ENCODE measurements at places on chromosomes 7 and 10. TPM values are rescaled to one million over a fixed set of nuclear protein-coding genes. Genes with fewer than 3 reads are reported as not detected.
A peak's percentile ranks its signal among the peaks of the same experiment; 100 is the strongest.

DNA sequence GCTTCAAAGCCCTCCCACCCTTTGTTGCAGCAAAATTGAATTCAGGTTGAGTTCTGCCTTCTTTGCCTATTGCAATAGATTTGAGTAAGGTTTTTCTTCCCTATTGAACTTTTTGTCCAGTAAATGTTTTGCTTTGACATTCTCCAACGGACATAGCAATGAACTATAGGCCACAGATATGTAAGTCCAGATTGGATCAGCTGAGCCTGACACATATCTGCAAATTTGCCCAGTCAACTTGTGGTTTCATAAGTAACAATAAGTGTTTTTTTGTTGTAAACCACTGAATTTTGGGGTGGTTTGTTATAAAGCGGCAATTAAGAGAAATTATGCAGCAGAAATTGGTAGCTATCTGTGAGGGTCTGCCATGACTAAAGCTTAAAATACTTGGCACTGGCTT is 332.1 kb upstream of the SORCS1 start:
- no peaks in the 10 kb centered on the region for H3K27me3 ChIP-seq
- no peak overlapping the region for H3K4me3 ChIP-seq
- no peaks in the 10 kb centered on the region for H3K36me3 ChIP-seq
- DNase-seq, result no peak

GRCh38 chr10:5831446-5831782 is 18.2 kb upstream of the GDI2 start:
- DNase-seq, result no peak
- no peak overlapping the region for H3K27ac ChIP-seq
- H3K4me3 ChIP-seq, result no peak overlapping the region
- H3K4me1 ChIP-seq, result no peaks in the 10 kb centered on the region
- no peaks in the 10 kb centered on the region for H3K36me3 ChIP-seq

DNA sequence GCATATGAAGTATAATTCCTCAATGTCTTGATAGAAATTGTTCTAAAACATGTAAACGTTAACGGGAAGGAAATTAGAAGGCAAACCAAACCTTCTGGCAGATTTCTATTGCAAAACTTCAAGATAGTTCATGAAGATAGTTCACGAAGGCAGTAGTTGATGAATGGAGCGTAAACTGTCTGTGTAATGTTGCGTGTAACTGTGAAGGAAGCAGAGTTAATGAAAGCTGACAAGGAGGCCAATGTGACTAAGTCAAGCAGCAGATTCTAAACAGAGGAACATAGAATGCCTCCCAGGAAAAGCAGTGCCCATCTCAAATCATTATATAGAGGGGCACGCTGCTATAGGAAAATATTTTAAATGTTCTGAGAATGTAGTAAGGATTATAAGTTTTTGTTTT is 659.7 kb upstream of the IGFBP3 start:
- no peak for DNase-seq
- no peak overlapping the region for H3K27ac ChIP-seq
- H3K4me1 ChIP-seq, result no peaks in the 10 kb centered on the region
- H3K27me3 ChIP-seq, result no peaks in the 10 kb centered on the region
- no peak overlapping the region for H3K4me3 ChIP-seq
- H3K36me3 ChIP-seq, result no peaks in the 10 kb centered on the region

DNA sequence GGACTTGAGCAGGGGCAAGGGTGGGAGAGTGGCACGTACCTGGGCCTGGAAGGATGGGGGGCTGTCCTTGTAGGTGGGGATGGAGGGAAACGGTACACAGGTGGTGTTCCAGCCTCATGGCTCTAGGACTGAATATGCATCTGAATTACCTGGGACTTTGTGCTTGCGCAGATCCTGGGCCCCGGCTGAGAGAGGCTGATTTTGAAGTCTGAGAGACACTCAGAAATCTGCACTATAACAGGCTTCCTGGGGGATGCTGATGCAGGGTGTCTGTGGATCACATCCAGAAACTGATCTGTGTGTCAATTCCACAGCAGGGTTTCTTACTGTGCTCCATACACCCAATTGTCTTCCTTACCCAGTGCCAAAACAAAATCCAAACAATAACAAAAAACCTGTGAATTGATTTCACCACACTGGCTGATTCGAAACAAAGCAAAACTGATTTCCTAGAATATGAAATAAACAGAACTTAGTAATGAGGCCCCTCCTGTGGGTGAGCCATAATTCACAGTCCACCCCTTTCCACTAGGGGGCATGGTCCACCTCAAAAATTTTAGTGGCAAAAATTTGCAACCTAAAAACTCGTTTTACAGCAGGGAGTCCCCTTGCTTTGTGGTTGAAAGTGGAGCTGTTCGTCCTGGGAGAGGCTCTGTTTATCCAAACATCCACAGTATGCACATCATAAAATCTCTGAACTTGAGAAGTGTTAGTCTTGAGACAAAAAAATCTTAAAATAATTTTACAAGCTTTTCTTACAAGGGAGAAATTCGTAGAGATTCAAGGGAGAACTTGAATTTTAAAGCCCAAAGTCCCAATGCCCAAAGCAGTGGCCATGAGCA is 32.0 kb upstream of the PLEKHA1 start:
- H3K4me1 ChIP-seq, result no peaks in the 10 kb centered on the region
- H3K27ac ChIP-seq, result no peak overlapping the region
- H3K4me3 ChIP-seq, result no peak overlapping the region
- no peaks in the 10 kb centered on the region for H3K27me3 ChIP-seq

DNA sequence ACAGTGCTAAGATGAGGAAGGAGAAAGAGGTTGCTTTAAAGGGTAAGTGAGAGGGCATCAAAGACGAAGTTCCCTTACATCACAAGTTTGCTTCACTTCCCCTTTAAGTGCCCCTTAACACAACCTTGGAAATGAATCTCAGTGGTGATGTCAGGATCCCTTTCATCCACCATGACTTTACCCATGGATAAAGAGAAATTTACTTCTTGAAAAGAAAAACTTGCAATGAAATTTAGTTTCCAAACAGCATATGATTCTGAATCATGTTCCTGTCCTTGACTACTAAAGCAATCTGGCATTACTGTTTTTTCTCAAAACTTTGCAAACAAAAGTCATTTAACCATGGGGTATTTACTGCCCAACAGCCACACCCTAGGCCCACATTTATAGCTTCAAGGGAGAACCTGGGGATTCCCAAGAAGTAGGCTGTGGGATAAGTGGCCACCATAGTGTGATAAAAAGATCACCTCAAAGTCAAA is 135.9 kb downstream of the ITGB8 start:
- H3K27me3 ChIP-seq, result no peaks in the 10 kb centered on the region
- no peak overlapping the region for H3K27ac ChIP-seq
- no peak for DNase-seq
- H3K36me3 ChIP-seq, result no peaks in the 10 kb centered on the region

GRCh38 chr10:5629303-5630111 is 36.9 kb downstream of the ASB13 start:
- peak overlapping the region; percentile 31 for H3K4me3 ChIP-seq
- H3K36me3 ChIP-seq, result no peaks in the 10 kb centered on the region
- no peak for DNase-seq

GRCh38 chr7:90212149-90212495 is 582 bp downstream of the STEAP2 start:
- no peak for DNase-seq
- H3K27me3 ChIP-seq, result no peaks in the 10 kb centered on the region

- DNase-seq, result no peak
- no peak overlapping the region for H3K4me3 ChIP-seq
- H3K4me1 ChIP-seq, result no peaks in the 10 kb centered on the region
- no peaks in the 10 kb centered on the region for H3K27me3 ChIP-seq
- no peak overlapping the region for H3K27ac ChIP-seq
Measured at GRCh38 chr7:117158941-117159697, 163.7 kb downstream of the WNT2 start.

- H3K27me3 ChIP-seq, result no peaks in the 10 kb centered on the region
- H3K4me3 ChIP-seq, result no peak overlapping the region
- no peaks in the 10 kb centered on the region for H3K4me1 ChIP-seq
- H3K27ac ChIP-seq, result no peak overlapping the region
Measured at GRCh38 chr7:150831851-150832250, 20.5 kb upstream of the AOC1 start.

DNA sequence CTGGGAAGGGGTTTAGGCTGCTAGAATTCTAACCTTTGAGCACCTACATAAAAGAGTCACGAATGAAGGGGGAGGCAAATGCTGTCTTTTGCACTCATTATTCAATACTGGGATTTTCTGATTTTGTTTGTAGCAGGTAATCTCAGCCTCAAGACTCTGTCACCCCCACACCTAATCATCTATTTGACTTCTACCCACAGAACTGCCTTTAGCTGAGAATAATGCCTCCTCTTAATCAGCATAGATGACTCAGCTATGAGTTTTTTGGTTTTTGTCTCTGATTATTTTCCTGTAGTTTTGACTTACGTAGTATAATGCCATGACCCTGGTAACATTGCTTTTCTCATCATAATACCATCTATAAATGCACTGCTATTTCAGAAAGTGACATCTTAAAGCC is 42.7 kb upstream of the CACNB2 start:
- no peak overlapping the region for H3K27ac ChIP-seq
- no peaks in the 10 kb centered on the region for H3K27me3 ChIP-seq
- H3K4me1 ChIP-seq, result no peaks in the 10 kb centered on the region
- no peaks in the 10 kb centered on the region for H3K36me3 ChIP-seq
- no peak for DNase-seq
- no peak overlapping the region for H3K4me3 ChIP-seq

GRCh38 chr10:119896061-119896655 is 3.6 kb downstream of the SEC23IP start:
- no peak overlapping the region for H3K4me3 ChIP-seq
- H3K27ac ChIP-seq, result peak overlapping the region; percentile 1
- H3K36me3 ChIP-seq, result peaks cover 12% of the 10 kb centered on the region

GRCh38 chr10:71835671-71836595 is 15.1 kb downstream of the PSAP start:
- H3K4me3 ChIP-seq, result no peak overlapping the region
- peaks cover 39% of the 10 kb centered on the region for H3K4me1 ChIP-seq
- peak; percentile 93 for DNase-seq
- peaks cover 32% of the 10 kb centered on the region for H3K36me3 ChIP-seq
- peak overlapping the region; percentile 89 for H3K27ac ChIP-seq

DNA sequence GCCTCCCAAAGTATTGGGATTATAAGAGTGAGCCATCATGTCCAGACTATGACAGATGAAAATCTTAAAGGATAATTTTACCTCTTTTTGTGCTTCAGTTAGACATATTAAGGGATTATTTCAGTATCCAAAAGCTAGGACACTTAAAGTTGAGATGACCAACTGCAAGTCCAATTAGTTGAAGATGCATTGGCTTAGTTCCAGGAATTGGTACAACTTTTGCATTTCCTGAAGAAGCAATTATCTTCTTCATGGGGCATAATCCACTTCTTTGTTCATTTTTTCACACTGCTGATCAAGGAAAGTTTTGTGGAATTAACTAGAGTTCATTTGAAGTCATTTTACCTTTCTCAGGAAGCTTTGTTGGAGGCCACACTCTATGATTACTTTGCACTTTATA is 72.0 kb upstream of the HECW1 start:
- DNase-seq, result no peak
- H3K4me1 ChIP-seq, result no peaks in the 10 kb centered on the region
- no peaks in the 10 kb centered on the region for H3K36me3 ChIP-seq
- no peaks in the 10 kb centered on the region for H3K27me3 ChIP-seq
- H3K27ac ChIP-seq, result no peak overlapping the region

- H3K36me3 ChIP-seq, result no peaks in the 10 kb centered on the region
- peak overlapping the region; percentile 40 for H3K27ac ChIP-seq
- H3K4me3 ChIP-seq, result no peak overlapping the region
Measured at GRCh38 chr10:103676851-103677417, 178.4 kb downstream of the SH3PXD2A start.

GRCh38 chr7:64509583-64509982 is 53.3 kb downstream of the ZNF680 start:
- DNase-seq, result no peak
- H3K4me1 ChIP-seq, result no peaks in the 10 kb centered on the region
- H3K4me3 ChIP-seq, result no peak overlapping the region
- H3K36me3 ChIP-seq, result peaks cover 6% of the 10 kb centered on the region
- no peak overlapping the region for H3K27ac ChIP-seq

DNA sequence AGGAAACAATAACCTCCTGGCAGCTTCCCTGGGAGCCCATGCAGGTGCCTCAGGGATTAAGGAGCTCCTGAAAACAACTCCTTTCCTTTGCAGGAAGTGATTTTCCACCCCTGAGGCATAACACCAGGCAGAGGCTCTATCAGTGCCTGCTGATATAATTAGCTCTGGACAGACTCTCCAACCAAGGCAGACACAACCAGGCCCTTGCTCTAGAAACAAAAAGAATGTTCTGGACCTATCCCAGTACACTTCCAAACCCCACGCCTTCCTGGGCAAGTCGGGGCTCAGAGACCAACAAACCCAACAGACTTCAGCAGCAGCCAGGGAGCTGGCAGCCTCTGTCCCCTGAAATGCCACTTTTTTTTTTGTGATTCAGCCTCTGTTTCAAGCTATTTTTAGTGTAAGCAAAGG is 247.1 kb downstream of the KCNMA1 start:
- DNase-seq, result peak; percentile 79
- H3K4me1 ChIP-seq, result peaks cover 76% of the 10 kb centered on the region
- no peaks in the 10 kb centered on the region for H3K36me3 ChIP-seq
- H3K27me3 ChIP-seq, result no peaks in the 10 kb centered on the region
- no peak overlapping the region for H3K4me3 ChIP-seq

NRG3 gene
- 1.6 TPM for total RNA-seq

CCZ1B gene
- total RNA-seq, result 24.6 TPM

MPP7 gene
- 43.9 TPM for total RNA-seq

NUPR2 gene
- total RNA-seq, result not detected

TRIL gene
- 13.5 TPM for total RNA-seq

ASAH2B gene
- 0.21 TPM for total RNA-seq

PIP gene
- total RNA-seq, result not detected

GBX1 gene
- total RNA-seq, result not detected

ITPRID1 gene
- total RNA-seq, result not detected

ATRNL1 gene
- total RNA-seq, result 15.4 TPM

VWC2 gene
- total RNA-seq, result not detected
